ENCODE measurements at places on chromosomes 12 and 14. TPM values are rescaled to one million over a fixed set of nuclear protein-coding genes. Genes with fewer than 3 reads are reported as not detected.

DNA sequence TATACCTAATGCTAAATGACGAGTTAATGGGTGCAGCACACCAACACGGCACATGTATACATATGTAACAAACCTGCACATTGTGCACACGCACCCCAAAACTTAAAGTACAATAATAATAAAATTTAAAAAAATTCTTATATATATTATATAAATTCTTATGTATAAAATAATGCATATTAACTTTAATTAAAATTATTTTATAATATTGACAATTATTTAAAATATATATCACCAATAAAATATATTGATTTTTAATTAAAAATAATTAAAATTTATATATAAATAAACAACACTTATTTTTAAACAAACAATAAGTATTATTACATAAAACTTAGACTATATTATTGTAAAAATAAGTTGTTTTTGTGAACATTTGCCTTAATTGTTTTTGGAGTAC is 188.8 kb downstream of the SYT1 start:
- DNase-seq = no peak

KRT6A gene
- total RNA-seq = 0.48 TPM

DNA sequence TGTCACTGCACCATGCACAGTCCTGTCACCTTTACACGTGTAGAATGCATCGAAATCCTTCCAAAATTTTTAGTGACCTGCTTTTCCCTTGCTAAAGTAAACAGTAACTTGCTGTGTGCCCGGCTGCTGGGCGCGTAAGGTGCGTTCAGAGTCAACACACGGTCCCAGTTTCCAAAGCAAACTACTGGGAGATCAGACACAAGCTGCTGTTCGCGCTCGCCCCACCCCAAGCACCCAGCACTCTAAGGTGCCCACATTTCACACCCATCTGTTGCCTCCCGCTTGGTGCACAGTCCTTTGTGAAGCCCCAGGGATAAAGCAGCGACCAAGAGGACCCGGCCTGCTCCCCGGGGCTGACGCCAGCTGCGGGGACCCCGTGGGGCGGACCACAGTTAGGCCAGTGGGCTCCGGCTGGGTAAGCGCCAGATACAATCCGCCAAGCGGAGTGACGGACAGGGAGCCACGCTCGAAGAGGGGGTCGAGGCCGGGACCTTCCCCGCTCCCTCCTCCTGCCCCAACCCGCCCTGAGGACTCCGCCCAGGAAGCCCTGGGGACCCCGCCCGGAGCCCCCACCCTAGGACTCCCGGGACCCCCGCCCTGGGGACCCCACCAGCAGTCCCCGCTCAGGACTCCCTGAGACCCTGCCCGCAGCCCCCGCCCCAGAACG is 633 bp downstream of the STX2 start:
- DNase-seq = no peak

DNA sequence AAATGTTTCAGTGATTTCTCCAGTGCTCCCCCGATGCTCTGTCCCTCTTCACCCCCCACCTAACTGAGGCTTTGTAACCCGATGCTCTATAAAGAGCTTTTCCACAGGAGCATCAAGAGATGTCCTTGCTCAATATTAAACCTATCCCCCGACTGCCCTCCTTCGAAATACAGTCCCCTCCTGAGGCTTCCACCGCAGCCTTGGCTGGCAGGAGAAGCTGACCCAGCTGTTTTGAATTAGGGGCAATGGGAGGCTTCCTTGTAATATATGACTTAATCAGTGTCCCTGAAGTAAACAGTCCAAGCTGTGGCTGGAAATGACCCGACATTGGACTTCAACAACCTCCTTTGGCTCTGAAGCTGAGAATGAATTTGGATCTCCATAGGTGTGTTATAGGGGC is 62.4 kb downstream of the TMEM30B start:
- DNase-seq = no peak

DNA sequence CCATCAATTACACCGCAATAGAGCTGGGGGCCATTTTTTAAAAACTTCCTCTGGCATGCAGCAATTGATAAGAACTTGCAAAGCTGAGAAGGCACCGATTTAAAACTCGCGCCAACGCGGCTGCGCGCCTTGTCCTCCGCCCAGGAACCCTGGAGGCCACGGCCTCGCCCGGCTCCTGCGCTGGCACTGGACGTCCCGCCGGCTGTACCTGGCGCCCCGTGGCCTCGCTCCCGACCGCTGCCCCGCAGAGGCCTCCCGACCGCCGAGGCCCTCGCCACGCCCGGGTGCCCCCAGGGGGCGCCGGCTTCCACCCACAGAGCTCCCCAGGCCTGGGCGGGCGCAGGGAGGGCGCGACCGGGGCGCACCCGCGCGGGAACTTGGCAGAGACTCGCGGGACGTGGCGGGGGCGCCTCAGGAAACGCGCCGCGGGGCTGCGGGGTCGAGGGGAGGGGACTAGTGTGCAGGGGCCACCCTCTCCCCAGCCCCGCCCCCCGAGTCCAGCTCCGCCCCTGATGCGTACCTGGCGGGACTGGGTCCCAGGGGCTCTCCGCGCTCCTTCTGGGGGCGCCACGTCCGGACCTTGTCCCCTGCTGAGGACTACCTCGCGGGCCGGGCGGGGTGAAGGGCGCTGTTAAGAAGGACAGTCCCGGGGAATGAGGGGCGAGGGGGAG is 65.7 kb downstream of the TNFAIP2 start:
- no peak for DNase-seq

GPR132 gene
- total RNA-seq = 0.67 TPM

Measured in right atrium auricular region (tissue), 2 donors.